ENCODE measurements at places on chromosomes 2 and 18.

- no peak for DNase-seq
Measured at GRCh38 chr2:4415171-4415570, 711.8 kb downstream of the DCDC2C start.

DNA sequence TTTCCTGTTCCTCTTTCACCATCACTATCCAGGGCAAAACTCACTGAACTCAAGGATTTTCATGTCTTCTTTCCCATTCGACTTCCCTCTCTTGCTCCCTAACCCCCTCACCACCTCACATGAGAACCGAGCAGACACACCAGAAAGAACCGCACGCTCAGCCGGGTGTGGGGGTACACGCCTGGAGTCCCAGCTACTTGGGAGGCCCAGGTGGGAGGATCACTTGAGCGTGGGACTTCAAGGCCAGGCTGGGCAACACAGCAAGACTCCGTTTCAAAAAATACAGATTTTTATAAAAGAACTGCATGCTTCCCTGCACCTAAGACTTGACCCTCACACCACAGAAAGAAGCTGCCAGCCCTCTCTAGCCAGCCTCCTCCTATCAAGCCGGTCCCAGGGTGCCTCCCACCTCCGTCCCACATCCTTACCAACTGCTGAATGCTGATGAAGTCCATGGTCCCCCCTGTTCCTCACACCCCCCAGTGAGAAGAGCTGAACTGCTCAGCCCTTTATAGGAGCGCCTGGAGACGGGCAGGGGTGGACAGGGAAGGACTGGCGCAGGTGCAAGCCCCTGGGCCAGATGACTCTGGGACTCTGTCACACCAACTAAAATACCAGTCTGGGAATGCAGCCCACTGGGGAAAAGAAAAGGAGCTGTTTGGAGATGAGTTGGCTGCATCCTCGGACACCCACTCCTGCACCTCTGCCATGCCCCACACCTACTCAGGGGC lies at the start of gene ANKRD23:
TSS of gene ANKRD23 (minus strand) at position 484 of the 731 bp plus-strand sequence. CDS start at position 455, 29 bp downstream.
- no peak for DNase-seq

GRCh38 chr2:54076586-54076985 lies 38.8 kb upstream of the ACYP2 start:
- DNase-seq, result no peak

GRCh38 chr2:146992466-146992865 lies 852.4 kb upstream of the ACVR2A start:
- no peak for DNase-seq

- DNase-seq, result no peak
Measured at GRCh38 chr2:241014764-241015163, 16.3 kb downstream of the SNED1 start.

GRCh38 chr2:43333101-43333655 lies 106.8 kb upstream of the ZFP36L2 start:
- DNase-seq, result no peak

- DNase-seq, result no peak
Measured at GRCh38 chr2:187988348-187988747, 303.3 kb upstream of the GULP1 start.

GRCh38 chr18:13447621-13448334 lies 229.2 kb downstream of the LDLRAD4 start:
- no peak for DNase-seq

- DNase-seq, result no peak
Measured at GRCh38 chr2:12979066-12979465, 262.3 kb downstream of the TRIB2 start.

DNA sequence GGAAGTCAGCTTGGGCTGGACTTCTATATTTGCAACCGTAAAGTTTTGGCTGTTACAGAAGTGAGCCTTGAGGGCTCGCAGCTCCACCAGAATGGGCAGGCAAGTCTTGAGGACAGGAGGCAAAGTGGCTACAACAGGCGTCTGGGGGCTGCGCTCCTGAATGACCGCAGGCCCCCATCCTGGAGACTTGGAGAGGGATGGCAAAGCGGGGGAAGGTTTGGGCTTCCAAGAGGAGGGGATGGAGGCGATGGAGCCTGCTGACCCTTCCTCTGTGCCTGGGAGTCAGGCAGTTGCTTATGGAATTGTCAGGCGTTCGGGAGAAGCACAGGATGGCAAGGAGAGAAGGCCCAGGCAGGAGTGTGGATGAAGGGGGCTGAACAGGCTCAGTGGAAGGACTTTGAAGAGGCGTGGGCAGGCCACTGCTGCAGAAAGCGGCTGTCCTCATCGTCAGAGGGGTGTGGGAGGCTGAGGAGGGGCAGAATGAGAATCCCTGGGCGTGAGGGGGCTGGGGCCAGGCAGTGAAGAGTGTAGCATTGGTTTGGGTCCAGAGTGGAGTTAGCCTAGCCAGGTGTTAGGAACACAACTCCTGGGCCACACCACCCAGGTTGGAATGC lies 72.3 kb downstream of the INHBB start:
- no peak for DNase-seq

DNA sequence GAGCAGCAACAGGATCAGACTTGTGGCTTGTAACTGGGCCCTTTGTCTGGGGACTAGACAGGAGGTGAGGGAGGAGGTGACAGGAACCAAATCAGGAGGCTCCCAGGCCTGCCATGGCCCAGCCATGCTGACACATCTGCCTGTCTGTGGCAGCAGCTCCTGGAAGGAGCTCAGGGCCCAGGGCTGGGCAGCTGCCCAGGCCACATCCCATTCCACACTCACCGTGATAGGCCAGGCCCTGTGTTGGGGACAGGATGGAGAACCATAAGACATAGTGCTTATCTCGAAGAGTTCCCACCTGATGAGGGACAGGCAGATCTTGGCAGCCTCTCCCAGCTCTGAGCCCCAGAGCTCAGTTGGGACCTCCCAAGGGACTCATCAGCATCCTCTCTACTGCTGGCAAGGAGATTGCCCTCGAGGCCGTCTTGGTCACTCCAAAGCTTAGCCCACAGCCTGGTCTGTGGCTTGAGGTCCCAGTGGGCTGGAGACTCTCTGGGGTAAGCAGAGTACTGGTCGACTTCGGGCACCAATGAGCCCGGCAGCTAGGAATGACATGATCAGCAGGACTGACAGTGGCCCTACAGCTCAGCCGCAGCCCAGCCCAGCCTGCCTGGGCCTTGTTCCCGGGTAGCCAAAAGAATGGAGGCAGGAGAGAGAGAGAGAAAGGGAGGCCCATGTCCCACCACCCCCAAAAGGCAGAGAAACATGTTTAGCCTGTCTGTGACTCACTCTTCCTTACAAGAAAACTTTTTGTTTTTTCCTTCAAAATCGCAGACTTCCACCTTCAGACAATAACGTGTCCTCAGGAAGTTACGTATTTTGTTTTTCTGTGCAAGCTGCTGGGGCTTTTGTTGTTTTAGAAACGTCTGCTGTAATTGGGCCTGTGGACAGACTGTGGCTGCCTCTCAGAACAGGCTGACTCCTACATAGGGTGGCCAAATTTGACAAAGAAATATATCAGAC lies 82.1 kb downstream of the HS1BP3 start:
- DNase-seq, result no peak

- DNase-seq, result no peak
Measured at GRCh38 chr2:46050489-46050888, 246.7 kb upstream of the EPAS1 start.

DNA sequence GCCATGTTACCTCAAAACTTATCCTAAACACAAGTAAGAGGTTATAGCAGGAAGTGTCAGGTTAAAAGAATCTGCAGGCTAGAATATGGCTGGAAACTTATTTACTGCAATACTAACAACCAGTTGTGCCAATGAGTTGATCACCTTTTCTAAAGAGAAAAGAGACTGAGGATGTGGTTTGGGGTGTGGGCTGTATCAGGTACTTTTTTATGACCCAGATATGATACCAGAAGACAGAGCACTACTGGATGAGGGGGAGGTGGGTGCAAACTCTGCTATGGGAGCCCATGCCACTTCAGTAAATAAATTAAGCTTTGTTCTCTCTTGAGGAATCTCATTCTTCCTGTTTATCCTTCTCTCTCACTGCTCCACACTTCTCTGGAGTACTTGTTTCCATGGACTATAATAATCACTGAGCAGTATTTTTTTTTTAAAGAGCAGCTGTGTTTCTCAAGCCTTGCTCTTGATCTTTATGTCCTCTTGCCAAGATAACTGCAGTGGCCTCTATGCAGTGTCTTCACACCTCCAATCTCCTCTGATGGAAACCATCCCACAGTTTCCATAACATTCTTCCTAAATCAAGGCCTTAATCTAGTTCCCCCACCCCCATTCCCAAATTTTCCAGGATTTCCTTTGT lies 51.2 kb upstream of the NOSTRIN start:
- DNase-seq, result no peak

DNA sequence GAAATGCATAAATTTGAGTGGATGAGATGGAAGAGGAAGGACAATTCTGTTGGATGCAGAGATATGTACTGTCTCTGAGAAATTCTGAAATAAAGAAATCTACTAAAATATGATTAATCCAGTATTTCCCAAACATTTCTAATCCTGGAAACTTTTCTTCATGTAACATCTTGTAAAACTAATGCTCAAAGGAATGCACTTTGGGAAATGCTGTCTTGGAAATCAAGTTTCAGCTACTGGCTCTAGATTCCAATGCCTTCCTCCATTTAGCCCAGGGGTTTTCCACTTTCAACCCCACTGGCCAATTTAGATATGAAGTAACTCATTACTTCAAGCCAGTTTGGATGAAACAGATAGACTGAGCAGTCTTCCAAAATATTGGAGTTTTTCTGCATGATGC lies 355.1 kb downstream of the TXNL1 start:
- DNase-seq, result no peak

GRCh38 chr18:49321797-49322461 lies 138.5 kb downstream of the DYM start:
- DNase-seq, result no peak

GRCh38 chr2:178295115-178295514 lies 100.8 kb downstream of the OSBPL6 start:
- DNase-seq, result no peak

- DNase-seq, result no peak
Measured at GRCh38 chr2:95760806-95761525, 169.2 kb downstream of the TRIM43 start.

DNA sequence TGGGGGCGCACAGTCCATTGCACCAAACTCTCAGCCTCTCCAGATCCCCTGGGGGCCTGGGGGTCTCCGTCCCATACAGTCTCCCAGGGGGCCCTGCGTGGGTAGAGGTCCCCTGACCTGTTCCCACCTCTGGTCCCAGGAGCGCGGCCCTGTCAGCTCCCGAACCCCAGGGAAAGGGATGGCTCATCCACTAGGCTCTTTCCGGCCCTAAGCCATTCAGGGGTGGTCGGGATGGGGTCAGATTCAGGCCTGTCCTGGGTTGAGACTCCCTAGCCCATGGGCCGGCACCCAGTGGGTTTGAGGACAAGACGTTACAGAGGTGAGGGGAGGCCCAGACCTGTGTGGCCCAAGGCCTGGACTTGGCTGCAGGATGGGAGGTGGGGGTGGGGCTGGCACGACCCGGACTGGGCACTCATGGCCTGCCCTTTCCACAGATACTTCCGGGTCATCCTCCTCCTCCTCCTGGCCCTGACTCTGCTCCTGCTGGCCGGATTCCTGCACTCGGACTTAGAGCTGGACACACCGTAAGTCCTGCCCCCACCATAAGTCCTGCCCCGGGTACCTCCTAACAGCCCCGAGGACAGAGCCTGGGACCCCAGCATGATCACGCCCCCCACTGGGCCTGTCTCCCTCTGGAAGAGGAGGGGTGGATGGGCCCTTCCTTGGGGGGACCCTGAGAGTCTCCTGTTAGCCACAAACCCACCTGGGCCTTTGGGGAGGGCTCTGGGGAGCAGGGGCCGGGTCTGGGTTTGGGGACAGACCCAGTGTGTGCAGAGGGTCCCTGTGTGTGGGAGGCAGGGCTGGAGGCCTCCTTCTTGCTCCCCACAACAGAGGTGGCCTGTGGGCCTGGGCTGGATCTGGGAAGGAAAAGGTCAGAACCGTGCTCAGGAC lies 10.1 kb upstream of the NEU4 start:
- DNase-seq, result no peak

- no peak for DNase-seq
Measured at GRCh38 chr2:65070172-65070830, 14.1 kb downstream of the CEP68 start.

- no peak for DNase-seq
Measured at GRCh38 chr18:27695503-27695902, 481.4 kb downstream of the CDH2 start.

DNA sequence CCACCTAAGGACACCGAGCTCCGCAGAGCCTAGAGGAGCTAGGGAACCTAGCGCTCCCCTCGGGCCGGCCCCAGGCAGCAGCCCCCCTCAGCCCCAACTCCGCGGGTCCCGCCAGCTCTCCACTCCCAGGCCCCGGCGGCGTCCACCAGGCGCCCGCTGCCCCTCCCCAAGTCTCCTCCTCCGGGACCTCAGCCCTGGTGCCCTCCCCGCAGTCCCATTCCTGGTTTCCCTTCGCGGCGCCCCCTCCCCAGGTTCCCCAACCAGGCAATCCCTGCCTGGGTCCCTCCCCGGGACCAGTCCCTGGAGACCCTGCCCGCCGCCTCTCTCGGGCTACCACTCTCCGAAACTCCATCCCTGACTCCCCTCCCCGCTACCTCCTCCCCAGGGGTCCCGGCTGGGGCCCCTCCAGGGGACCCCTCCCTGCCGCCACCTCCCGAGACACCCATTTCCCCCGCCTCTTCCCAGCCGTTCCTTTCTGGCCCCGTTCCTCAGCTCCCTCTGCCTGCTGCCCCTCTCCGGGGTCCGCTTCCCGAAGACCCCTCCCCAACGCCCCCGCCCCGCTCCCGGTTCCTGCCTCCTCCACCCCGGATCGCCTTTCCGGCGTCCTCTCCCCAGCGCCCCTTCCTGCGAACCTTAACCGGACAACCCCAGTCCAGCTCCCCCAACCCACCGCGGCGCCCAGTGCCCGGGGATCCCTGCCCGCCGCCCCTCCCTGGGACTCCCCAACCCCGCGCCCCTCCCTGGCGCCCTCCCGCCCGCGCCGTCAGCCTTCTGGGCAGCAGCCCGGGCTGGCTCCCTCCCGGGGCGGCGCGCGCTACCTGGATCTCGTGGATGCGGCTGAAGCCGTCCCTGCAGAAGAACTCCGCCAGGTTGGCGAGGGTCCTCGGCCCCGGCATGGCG lies 678 bp downstream of the CYP27C1 start:
- DNase-seq, result no peak

GRCh38 chr18:77066689-77067088 lies 65.9 kb downstream of the MBP start:
- DNase-seq, result no peak

DNA sequence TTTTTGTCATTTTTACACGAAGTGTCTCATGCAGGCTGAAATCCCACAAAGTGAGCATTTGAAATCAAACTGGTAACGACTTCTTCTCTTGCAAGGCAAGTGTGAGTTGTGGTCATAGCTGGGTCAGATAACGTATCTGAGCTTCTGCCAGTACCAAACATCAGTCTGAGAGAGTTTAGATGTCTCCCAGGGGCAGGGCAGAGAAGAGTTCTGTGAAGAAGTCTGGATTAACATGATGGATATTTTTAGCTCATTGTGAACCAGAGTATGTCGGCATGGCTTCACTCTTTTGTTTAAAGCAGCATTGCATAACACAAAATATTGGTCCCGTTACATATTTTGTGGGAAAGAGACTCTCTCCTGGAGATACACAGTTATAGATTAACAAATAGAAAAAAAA lies 655.5 kb upstream of the KLHL29 start:
- no peak for DNase-seq

Measured in activated naive CD4-positive, alpha-beta T cell (primary cell).